ENCODE measurements at places on chromosomes 3 and 15.
A peak's percentile ranks its signal among the peaks of the same experiment; 100 is the strongest.

DNA sequence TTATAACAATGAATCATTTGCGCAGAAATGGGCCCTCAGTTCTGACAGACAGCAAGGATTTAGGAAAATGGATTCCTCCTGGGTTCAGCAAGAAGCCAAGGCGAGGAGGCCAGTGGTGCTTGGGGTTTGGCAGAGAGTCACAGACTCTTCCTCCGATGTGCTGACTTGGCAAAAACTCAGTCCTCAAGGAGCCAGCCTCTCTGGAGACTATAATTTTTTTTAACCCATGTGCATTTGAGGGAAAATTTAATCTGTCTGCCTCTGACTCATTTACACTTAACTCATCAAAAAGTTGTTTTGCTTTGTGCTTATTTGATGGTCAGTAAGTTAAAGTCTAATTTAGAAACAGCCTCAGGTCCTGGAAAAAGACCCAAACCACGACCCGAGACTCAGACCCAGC is 34.2 kb upstream of the SLC24A5 start:
- no peaks in the 10 kb centered on the region for H3K36me3 ChIP-seq
- no peak for DNase-seq
- H3K27me3 ChIP-seq, result no peaks in the 10 kb centered on the region
- H3K27ac ChIP-seq, result no peak overlapping the region
- no peak overlapping the region for H3K4me3 ChIP-seq

- H3K4me3 ChIP-seq, result no peak overlapping the region
- H3K4me1 ChIP-seq, result no peaks in the 10 kb centered on the region
- H3K27me3 ChIP-seq, result no peaks in the 10 kb centered on the region
- no peak for DNase-seq
Measured at GRCh38 chr3:171284308-171285075, 175.7 kb downstream of the TNIK start.

DNA sequence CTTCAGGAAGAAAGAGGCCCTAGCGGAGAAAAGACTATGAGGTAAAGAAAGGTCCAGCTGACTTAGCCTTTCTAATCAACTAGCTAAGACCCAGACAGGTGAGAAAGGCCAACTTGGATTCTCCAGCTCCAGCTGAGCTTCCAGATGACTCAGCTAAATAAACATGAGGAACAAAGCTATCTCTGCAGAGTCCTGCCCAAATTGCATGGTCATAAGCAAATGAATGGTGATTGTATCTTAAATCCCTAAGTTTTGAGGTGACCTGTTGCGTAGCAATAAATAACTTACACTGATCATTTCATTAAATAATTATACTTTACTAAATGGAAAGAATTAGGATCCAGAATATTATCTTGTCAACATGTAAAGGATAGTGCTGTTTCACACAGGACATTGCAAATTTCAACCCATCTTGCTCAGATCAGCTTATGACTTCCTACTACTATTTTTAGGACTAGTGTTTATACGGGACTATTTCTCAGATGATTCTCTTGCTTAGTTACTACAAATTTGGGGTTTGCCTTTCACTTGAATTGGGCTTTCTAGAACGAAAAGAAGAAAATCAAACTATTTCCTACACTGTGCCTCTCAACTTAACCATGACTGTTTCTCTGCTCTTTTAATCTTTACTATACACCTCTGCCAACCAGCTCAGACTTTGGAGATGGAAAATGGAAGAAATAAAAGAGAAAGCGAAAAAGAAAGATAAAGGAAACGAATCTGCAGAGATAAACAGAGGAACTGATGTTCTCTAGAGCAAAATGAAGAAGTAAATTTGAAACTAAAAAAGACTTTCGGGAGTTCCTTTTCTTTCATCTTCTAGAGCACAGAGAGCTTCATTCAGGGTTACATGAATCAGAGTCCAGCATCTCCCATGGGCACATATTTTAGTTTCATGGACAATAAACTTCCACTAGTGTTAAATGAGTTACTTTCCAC is 6.6 kb upstream of the ADGRG7 start:
- H3K4me3 ChIP-seq, result peak overlapping the region; percentile 31
- H3K27me3 ChIP-seq, result no peaks in the 10 kb centered on the region
- peak overlapping the region; percentile 72 for H3K27ac ChIP-seq
- peaks cover 17% of the 10 kb centered on the region for H3K4me1 ChIP-seq
- peak; percentile 68 for DNase-seq

DNA sequence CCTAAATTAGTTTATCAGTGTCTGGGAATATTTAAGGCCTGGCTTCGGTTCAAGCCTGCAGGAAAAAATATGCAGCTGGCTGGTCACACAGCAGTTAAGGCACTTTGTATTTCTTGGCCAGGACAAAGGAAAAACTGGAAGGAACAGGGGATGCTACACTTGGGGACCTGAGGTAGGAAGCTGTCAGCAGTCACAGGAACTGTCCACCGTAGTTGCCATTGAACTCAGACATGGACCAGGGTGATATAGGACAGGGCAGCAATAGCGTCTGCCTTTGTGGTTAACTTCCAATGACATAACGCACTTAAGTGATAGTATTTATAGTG is 49.1 kb downstream of the NR1D2 start:
- no peak overlapping the region for H3K27ac ChIP-seq
- peaks cover 11% of the 10 kb centered on the region for H3K4me1 ChIP-seq
- DNase-seq, result no peak
- no peaks in the 10 kb centered on the region for H3K36me3 ChIP-seq

DNA sequence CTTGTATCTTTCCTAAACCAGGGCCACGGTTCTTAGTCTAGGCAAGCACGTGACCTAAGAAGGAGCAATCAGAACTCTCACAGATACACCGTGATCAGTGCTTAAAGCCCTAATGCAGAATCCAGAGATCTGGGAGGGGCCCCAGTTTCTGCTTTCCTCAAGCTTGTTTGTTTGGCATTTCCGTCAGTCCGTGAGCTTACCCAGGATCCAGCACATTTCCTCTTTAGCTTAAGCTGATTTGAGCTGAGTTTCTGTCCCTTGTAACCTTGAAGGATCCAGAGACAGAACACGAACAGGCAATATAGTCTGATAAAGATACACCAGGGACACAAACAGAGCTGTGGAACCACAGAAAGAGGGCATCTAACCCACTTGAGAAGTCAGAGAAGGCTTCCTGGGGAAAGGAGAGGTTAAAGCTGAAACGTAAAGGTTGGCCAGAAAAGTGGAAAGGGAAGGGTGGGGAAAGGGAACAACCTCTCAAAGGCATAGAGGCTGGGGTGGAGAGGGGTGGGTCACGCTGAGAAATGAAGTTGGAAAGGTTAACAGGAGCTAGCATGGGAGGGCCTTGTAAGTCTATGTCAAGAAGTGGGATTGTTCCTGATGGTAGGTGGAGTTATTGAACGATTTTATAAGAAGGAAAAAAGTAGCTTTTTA is 42.1 kb upstream of the RARB start:
- H3K36me3 ChIP-seq, result no peaks in the 10 kb centered on the region
- no peak overlapping the region for H3K27ac ChIP-seq
- H3K4me1 ChIP-seq, result no peaks in the 10 kb centered on the region
- DNase-seq, result no peak

DNA sequence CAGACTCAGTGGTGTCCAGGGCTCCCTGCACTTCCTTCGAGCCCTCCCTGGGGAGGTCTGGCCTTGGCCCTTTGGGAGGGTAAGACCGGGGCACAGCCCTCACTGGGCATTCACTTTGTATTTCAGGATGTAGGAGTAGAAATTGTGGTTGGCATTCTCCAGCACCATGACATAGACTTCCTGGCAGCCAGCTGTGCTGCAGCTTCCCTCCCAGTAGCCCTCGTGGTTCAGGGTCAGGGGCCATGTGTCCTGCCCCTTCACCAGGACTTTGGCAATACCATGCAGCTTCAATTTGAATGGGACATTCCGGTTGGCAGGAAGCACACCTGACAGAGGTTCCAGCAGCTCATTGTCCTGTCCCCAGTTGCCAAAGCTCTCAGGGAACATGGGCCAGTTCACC is 47.3 kb downstream of the KY start:
- no peaks in the 10 kb centered on the region for H3K36me3 ChIP-seq
- peaks cover 7% of the 10 kb centered on the region for H3K27me3 ChIP-seq
- H3K27ac ChIP-seq, result no peak overlapping the region
- no peak overlapping the region for H3K4me3 ChIP-seq
- H3K4me1 ChIP-seq, result peaks cover 6% of the 10 kb centered on the region

DNA sequence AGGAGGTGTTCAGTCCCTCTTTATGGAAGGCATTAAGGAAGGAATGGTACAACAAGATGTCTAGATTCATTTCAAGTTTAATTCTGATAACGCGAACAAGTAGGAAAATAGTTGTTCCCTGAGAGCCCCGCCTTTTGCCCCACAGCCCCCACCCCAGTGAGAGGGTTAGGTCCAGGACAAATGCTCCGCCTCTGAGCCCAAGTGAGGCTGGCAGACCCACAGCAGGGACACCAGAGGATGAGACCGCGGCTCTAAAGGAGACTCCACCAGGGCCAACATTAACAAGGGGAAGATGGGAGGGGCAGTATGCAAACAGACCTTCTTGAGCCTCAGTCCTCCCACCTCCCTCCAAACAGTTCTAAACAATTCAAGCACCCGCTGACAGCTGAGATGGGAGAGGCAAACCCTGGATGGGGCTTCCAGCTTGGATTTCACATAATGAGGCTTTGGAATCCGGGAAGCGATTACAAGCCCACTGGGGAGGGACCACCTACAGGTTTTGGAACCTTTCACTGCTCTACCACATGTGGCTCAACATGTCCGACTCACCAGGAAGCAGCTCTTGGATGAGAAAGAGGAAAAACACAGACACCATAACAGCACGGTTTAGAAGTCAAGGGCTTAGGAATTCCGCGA is 42.9 kb upstream of the IREB2 start:
- no peaks in the 10 kb centered on the region for H3K4me1 ChIP-seq
- H3K27ac ChIP-seq, result no peak overlapping the region
- no peaks in the 10 kb centered on the region for H3K36me3 ChIP-seq
- H3K4me3 ChIP-seq, result no peak overlapping the region
- DNase-seq, result no peak

- no peaks in the 10 kb centered on the region for H3K27me3 ChIP-seq
- H3K36me3 ChIP-seq, result no peaks in the 10 kb centered on the region
- no peak overlapping the region for H3K27ac ChIP-seq
- H3K4me3 ChIP-seq, result no peak overlapping the region
- H3K4me1 ChIP-seq, result no peaks in the 10 kb centered on the region
Measured at GRCh38 chr15:63056829-63057228, 14.3 kb downstream of the TPM1 start.

GRCh38 chr15:31261266-31262142 is 65.1 kb upstream of the KLF13 start:
- H3K4me3 ChIP-seq, result no peak overlapping the region
- no peaks in the 10 kb centered on the region for H3K27me3 ChIP-seq
- no peaks in the 10 kb centered on the region for H3K36me3 ChIP-seq
- no peak overlapping the region for H3K27ac ChIP-seq
- H3K4me1 ChIP-seq, result peaks cover 64% of the 10 kb centered on the region
- no peak for DNase-seq

GRCh38 chr3:9339761-9340471 is 22.9 kb upstream of the THUMPD3 start:
- no peak for DNase-seq
- H3K4me3 ChIP-seq, result no peak overlapping the region
- H3K36me3 ChIP-seq, result no peaks in the 10 kb centered on the region
- H3K27ac ChIP-seq, result no peak overlapping the region

DNA sequence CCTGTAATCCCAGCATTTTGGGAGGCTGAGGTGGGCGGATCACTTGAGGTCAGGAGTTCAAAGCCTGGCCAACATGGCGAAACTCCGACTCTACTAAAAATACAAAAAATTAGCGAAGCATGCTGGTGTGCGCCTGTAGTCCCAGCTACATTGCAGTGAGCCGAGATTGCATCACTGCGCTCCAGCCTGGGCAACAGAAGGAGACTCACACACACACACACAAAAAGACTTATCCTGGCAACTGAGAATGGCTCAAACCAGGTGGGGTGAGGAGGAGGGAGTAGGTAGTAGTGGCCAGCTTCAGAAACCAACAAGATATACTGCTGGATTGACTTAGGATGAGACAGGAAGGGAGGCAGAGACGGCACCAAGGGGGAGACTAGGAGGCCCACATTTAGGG is 53.4 kb upstream of the APEH start:
- DNase-seq, result no peak
- H3K4me1 ChIP-seq, result no peaks in the 10 kb centered on the region
- H3K36me3 ChIP-seq, result no peaks in the 10 kb centered on the region
- no peak overlapping the region for H3K27ac ChIP-seq

- no peaks in the 10 kb centered on the region for H3K27me3 ChIP-seq
- no peak overlapping the region for H3K4me3 ChIP-seq
- no peaks in the 10 kb centered on the region for H3K4me1 ChIP-seq
- no peaks in the 10 kb centered on the region for H3K36me3 ChIP-seq
Measured at GRCh38 chr3:70620956-70621355, 308.5 kb upstream of the MDFIC2 start.

DNA sequence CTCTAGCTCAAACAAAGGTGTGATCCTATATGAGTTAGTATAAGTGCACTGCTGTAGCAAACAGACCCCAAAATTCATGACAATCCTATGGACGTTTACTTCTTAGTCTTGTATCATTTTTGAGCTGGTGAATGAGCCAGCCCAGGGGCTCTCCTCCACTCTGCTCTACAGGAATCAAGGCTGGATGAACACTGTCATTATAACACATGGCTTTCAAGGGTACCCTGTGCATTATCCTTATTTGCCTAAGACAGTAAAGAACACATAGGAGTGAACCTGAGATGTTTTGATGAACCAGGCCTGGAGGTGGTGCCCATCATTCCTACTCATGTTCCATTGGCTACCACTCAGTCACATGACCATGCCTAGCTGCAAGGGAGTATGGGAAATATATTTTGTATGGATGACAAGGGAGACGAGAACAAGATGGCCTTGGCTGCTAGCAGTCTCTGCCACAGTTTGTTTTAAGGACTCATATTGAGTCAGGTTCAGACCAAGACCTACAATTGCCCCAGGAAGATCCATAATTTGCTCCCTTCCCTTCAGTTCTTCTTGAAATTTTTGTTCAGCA is 107.4 kb upstream of the HES1 start:
- no peaks in the 10 kb centered on the region for H3K27me3 ChIP-seq
- peak; percentile 39 for DNase-seq
- H3K27ac ChIP-seq, result no peak overlapping the region
- H3K4me1 ChIP-seq, result peaks cover 25% of the 10 kb centered on the region
- H3K4me3 ChIP-seq, result no peak overlapping the region

DNA sequence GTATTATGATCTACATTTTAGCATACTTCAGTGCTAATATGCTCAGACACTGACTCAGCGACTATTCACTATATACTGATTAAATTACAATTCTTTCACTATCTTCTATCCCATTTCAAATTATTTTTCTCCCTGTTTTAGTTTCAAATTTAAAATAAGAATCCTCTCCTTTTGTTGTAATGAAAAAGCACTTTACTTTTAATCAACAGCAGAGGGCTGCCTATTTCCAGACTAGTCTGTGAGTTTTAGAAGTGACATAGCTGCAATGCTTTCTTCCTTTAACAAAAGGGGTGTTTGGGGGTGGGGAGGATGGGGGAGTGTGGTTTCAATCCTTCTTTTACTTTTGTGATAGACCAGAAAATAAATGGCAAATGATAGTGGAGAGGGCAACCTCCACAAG is 2.4 kb downstream of the NEDD4 start:
- H3K4me1 ChIP-seq, result peaks cover 9% of the 10 kb centered on the region
- no peak overlapping the region for H3K27ac ChIP-seq
- no peak for DNase-seq
- no peak overlapping the region for H3K4me3 ChIP-seq

GRCh38 chr15:77693576-77693975 is 60.9 kb upstream of the LINGO1 start:
- H3K36me3 ChIP-seq, result no peaks in the 10 kb centered on the region
- DNase-seq, result no peak
- H3K4me3 ChIP-seq, result no peak overlapping the region
- no peak overlapping the region for H3K27ac ChIP-seq
- no peaks in the 10 kb centered on the region for H3K4me1 ChIP-seq
